ENCODE measurements at places on chromosomes 5 and 9.

DNA sequence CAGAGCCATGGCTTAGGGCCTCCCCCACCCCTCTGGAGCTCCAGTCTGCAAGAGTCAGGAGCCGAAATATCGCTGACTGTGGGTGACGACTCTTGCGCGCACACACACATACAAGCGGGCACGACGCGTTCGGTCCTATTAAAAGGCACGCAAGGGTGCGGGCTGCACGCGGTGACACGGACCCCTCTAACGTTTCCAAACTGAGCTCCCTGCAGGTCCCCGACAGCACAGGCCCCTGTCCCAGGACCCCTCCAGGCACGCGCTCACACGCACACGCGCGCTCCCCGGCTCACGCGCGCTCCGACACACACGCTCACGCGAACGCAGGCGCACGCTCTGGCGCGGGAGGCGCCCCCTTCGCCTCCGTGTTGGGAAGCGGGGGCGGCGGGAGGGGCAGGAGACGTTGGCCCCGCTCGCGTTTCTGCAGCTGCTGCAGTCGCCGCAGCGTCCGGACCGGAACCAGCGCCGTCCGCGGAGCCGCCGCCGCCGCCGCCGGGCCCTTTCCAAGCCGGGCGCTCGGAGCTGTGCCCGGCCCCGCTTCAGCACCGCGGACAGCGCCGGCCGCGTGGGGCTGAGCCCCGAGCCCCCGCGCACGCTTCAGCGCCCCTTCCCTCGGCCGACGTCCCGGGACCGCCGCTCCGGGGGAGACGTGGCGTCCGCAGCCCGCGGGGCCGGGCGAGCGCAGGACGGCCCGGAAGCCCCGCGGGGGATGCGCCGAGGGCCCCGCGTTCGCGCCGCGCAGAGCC, at the start of gene GRIN1:
GRIN1 (plus strand) TSS at position 433 of the 746 bp plus-strand sequence. CDS start 333 bp downstream, outside the sequence.
- DNase-seq = no peak

DNA sequence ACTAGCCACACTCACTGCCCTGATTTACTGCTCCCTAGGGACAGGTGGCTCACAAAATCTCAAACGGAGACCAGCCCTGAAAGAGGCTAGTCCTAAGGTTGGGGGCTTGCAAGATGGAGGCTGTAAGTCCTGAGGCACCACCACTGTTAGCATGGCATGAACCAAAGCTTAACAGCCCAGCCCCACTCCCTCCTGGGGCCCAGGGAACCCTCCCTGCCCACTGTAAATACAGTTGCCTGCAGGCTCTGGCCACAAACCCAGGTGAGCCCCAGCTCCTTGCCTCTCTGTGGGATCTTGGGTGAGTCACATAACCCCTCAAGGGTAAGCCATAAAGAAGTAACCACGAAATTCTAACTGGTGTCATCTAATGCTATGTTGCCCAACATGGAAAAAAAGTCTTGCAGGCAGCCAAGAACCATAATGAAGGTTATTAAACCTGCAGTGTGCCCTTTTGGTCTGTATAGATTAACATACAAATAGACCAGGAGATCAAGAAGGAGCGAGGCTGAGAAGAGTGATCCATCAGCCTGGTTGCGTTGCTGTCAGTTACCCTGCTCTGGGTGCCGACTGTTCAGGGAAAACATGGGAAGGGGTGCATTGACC, 1.7 kb upstream of the POMT1 start:
- DNase-seq = no peak

DNA sequence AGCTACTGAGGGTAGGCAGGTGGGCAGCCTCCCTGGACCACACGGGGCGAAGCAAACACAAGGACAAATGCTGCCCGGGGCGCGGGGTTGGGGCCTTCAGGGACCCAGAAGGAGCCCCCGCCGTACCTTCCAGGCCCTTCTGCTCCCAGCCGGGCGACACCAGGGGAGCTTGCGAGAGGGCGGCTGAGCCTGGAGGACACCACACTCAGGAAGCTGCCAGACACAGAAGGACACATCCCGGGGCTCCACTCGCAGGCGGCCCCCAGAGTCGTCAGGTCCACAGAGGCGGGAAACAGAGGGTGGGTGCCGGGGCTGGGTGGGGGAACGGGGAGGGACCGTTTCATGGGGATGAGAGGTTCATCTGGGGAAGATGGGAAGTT, 58.5 kb upstream of the UBAC1 start:
- no peak for DNase-seq

GRCh38 chr9:91146391-91147019, 215.2 kb downstream of the AUH start:
- DNase-seq = no peak

Measured in H54 (cell line).